ENCODE measurements at places on chromosomes 4 and X. TPM values are rescaled to one million over a fixed set of nuclear protein-coding genes. Genes with fewer than 3 reads are reported as not detected.

Gene ANKRD17
- 45.5 TPM for total RNA-seq

Gene TXK
- total RNA-seq, result not detected

Gene KIAA1210
- total RNA-seq, result not detected

Gene LRIT3
- not detected for total RNA-seq

Gene PPEF2
- total RNA-seq, result not detected

Gene MXD4
- 15.8 TPM for total RNA-seq

Gene GAGE12J
- total RNA-seq, result not detected

Gene CFI
- not detected for total RNA-seq

Gene ASB9
- total RNA-seq, result 1.0 TPM

Gene TMSB15C
- total RNA-seq, result 1.8 TPM

Gene SRPK3
- 0.04 TPM for total RNA-seq

Gene RRH
- total RNA-seq, result 0.10 TPM

Gene GPC3
- total RNA-seq, result 0.11 TPM

Gene ANOS1
- total RNA-seq, result 4.3 TPM

Gene DLG3
- total RNA-seq, result 12.8 TPM

Gene CXXC4
- total RNA-seq, result 0.03 TPM

Gene AMMECR1
- total RNA-seq, result 17.3 TPM

Gene GLOD5
- total RNA-seq, result not detected

Gene LRCH2
- total RNA-seq, result not detected

Gene BEX3
- total RNA-seq, result 159 TPM

Gene SCML2
- 2.0 TPM for total RNA-seq

Gene KLHL2
- 14.0 TPM for total RNA-seq

Gene MMRN1
- total RNA-seq, result not detected

Gene LEF1
- 10.1 TPM for total RNA-seq

Gene NUDT11
- total RNA-seq, result 12.0 TPM

Gene SUPT20HL2
- total RNA-seq, result not detected

Gene CT45A7
- total RNA-seq, result not detected

Gene MAGEA2
- total RNA-seq, result not detected

Gene OPN1LW
- not detected for total RNA-seq

Gene RASL11B
- total RNA-seq, result 2.5 TPM

Gene FGF13
- not detected for total RNA-seq

Gene SPRY1
- total RNA-seq, result 2.8 TPM

Gene FNIP2
- 13.2 TPM for total RNA-seq

Gene CNOT6L
- total RNA-seq, result 17.1 TPM

Gene NSUN7
- total RNA-seq, result 1.3 TPM

Gene TIMM17B
- total RNA-seq, result 70.1 TPM

Gene CACNA1F
- total RNA-seq, result not detected

Gene ALAS2
- not detected for total RNA-seq

Gene SPANXB1
- not detected for total RNA-seq

Gene SERPINA7
- not detected for total RNA-seq

Gene SOWAHD
- total RNA-seq, result not detected

Gene HHIP
- total RNA-seq, result 0.53 TPM

Gene ADH7
- total RNA-seq, result not detected

Gene SPANXN2
- total RNA-seq, result not detected

Gene TCEAL2
- total RNA-seq, result not detected

Gene CAPN6
- 0.14 TPM for total RNA-seq

Gene ZFP92
- total RNA-seq, result 3.0 TPM

Gene PAGE3
- total RNA-seq, result not detected

Gene CYP2U1
- total RNA-seq, result 3.6 TPM

Gene CYLC1
- total RNA-seq, result not detected

Gene NRK
- 5.9 TPM for total RNA-seq

Gene PLXNB3
- total RNA-seq, result 5.3 TPM

Gene IL2RG
- 0.11 TPM for total RNA-seq

Gene FREM3
- total RNA-seq, result not detected

Gene CT45A1
- not detected for total RNA-seq

Gene MAGED4B
- total RNA-seq, result 8.8 TPM

Gene ANKRD50
- total RNA-seq, result 17.3 TPM

Gene CBR4
- 14.0 TPM for total RNA-seq
